ENCODE measurements at places on chromosomes 2 and 18.

GRCh38 chr2:216188956-216189355, 79.8 kb downstream of the XRCC5 start:
- peak; percentile 63 for DNase-seq

GRCh38 chr18:34794348-34794747, 84.2 kb downstream of the DTNA start:
- no peak for DNase-seq

- peak; percentile 36 for DNase-seq
Measured at GRCh38 chr2:229133155-229133772, 137.8 kb downstream of the PID1 start.

- DNase-seq: peak; percentile 85
Measured at GRCh38 chr18:43780782-43781340, 503.6 kb upstream of the SYT4 start.

- peak; percentile 34 for DNase-seq
Measured at GRCh38 chr2:43127208-43127940, 99.0 kb downstream of the ZFP36L2 start.

- no peak for DNase-seq
Measured at GRCh38 chr18:74500372-74500771, 4.2 kb downstream of the CNDP2 start.

DNA sequence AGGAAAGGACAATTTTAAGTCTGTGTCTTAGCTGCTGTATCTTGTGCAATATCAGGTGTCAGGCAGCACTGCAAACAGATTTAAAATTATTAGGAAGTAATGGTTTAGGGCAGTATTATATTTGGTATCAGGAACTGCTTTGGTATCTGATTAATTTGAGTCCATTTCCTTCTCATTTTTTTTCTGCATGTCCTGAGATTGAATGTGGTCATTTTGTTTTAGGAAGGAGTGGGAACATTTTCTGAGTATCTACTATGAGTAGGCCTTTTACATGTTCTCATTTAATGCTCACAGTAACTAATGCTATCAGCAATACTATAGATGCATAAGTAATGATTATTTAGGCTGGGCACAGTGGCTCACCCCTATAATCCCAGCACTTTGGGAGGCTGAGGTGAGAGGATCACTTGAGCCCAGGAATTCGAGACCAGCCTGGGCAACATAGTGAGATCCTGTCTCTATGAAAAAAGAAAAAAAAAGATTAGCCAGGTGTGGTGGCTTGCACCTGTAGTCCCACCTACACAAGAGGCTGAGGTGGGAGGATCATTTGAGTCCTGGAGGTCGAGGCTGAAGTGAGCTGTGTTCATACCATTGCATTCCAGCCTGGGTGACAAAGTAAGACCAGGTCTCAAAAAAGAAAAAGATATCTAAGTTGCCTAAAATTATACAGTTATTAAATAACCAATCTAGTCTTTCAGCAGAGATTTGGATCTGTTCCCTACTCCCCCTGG, 4.7 kb downstream of the FMNL2 start:
- DNase-seq: no peak

DNA sequence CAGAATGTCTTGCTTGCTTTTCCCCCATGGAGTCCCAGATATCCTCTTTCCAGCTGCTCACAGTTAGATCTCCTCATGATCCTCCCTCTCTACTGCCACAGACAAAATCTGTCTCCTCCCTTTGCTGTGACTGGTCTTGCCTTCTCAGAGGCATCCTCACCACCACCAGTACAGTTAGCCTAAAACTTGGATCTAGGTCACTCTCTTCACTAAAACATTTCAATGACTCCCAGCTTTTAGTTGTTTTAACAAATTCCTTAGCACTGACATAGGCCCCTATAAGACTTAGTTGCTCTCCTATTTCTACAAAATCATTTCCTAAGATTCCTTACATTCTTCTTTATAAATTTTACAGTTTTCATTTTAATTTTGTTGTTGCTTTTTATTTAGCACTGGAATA, 734.2 kb upstream of the CHAC2 start:
- peak; percentile 88 for DNase-seq

DNA sequence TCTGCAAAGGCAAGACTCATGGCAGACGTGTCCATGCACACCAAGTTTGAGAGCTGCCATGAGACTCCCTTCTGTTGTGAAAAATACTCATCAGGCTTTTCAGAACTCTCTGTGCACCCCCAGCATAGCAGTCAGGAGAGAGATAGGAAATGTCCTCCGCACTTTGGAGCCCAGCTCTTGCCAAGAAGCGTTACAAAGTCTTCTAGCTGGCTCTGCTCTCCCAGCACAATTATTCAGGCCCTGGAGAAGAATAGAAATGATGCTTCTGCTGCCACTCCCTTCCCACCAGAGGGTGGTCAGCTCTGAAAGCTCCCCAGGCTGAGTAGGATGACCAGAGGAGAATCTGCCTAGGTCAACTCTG, 594.4 kb upstream of the ID2 start:
- DNase-seq: peak; percentile 75

GRCh38 chr18:69787825-69788547, 159.7 kb downstream of the CD226 start:
- DNase-seq: peak; percentile 44

DNA sequence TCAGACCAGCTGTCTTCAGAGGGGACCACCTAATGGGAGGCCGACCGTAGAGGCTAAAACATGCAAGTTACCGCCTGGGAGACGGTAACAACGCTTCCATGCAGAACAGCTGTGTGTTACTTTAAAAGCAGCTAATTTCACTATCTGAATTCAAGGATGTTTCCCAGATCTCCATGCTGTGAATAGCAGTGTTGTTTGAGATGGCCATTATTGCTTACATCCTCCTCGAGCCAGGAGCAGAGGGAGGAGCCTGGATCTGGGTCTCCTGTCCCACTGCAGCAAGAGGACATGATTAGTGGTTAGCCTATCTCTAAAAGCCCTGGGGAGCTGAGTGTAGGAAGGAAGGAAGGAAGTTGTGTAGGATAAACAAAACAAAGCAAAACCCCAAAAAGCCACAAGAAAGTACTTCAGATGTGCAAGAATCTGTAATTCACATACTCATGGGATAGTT, 50.9 kb downstream of the ACTR2 start:
- peak; percentile 32 for DNase-seq

DNA sequence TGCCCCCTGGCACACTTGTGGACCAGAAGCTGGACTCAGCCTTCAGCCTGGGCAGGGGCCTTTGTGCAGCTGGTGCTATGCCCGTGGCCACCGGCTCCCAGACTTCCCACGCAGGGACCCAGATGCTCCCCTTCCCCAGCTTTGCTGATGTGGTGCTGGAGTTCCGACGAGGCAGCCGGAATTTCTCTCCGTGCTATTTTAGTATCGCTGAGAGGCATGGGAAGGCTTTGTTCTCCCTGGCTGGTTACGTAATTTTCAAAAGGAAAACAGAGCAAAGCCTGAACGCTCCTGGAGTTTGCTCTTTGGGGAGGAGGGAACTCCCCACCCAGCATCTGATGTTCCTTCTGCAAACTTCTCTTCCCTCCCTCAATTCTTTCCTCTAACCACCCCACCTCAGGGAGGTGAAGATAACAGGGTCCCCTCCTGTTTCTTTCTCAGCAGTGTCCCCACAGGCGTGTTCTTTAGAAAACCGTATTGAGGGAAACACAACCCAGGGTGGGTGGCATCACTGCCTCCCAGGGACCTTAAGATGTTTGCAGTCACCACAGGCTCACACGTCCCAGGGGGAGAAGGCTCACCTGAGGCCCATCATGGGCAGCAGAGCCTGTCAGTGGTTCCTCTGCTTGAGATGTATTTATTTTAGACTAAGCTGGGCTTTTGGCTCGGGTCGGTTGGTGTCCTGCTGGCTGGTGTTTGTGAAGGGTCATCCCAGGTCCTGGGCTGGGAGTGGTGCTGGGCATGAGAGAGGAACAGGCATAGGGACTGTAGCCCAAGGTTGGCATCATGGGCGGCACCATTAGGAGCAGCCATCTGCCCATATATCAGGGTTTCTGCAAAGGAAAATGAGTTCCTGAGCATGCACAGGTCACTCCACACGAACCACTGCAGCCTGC, 95.0 kb downstream of the MAPK4 start:
- DNase-seq: no peak

DNA sequence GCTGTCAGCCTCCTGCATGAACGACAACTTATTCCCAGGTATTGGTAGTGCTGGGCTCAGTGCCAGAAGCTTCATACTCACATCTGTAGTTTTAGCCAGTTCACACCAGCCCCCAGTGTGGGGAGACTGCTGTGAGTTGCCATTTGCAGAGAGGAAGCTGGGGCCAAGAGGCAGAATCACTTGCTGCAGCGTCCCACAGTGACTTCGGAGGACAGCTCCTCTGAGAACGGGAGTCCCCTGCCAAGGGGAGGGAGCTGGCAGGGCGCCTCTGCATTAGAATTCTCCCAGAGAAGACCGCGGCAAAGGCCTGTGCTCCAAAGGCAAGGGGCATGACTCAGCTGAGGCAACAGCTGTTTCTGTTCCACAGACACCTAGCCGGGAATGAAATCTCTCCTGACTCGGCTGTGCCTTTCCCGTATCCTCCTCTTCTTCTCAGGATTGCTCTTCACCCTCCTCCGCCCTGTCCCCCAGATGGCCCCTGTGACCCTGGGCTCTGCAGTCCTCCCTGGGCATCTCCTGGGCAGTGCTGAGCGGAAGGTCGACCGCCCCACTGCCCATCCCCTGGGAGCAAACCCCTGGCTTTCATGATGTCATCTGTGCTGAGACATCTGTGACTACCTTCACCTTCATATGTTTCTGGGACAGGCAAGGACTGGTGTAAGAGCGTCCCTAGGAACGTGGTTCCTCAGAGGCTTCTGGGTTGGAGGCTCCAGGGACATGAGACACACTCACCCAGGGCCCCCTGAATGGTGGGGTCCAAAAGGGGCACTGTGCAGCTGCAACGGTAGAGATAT, 18.0 kb downstream of the MAL start:
- peak; percentile 66 for DNase-seq

DNA sequence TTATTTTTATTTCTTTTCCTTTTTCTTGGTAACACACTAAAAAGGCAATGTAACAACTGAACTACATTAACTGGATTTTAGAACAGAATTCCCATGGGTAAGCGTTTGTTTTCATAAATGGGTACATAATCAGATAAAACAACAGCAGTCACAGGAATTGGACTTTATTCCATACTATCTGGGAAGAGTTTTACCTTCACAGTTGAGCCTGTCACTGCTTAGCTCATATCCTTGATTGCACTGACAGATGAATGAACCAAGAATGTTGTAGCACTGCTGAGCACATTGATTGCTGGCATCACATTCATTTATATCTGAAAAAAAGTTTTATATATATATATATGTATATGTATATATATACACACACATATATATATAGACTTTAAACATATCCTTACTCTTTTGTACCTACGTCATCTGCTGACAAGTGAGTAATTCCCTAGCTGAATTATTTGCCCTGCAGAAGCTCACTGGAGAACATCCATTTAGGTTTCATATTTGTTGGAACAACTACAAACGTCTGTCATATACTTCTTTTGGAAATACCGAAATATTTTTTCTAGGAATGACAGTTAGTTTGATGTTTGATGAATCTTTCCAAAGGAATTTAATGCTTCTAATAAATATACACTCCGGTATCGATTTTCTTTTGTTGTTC, 47.0 kb downstream of the EFEMP1 start:
- no peak for DNase-seq

DNA sequence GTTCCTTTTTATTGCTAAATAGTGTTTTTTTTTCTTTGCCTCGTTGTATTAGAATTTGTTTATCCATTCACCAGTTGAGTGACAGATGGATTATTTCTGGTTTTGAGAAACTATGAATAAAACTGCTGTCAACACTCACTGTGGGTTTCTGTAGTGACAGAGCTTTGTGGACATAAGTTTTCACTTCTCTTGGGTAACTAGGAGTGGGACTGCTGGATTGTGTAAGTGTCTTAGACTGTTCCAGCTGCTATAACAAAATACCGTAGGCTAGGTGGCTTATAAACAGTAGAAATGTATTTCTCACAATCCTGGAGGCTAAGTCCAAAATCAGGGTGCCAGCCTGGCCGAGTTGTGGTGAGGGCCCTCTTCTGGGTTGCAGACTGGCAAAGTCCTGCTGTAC, 71.9 kb downstream of the TNFRSF11A start:
- no peak for DNase-seq

DNA sequence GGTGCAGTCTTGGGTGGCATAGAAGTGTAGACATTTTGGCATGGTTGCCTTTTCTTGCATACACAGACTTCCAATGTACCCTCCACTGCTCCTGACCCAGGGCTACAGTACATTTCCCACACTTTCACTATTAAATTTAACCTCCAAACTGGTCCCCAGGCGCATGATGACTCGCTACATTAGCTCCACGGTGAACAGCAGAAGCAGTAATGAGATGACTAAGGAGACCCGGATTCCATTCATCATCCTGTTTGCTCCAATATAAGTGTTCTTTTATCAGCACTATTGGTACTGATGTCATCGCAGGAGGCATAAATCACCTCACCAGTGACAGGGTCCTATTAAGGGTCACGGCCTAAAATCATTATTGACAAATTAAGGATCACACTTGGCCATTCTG, 316.5 kb downstream of the EN1 start:
- peak; percentile 2 for DNase-seq

- DNase-seq: no peak
Measured at GRCh38 chr18:76052227-76052595, 442.8 kb downstream of the ZNF516 start.

GRCh38 chr2:38076710-38077430, 919 bp upstream of the CYP1B1 start:
- DNase-seq: peak; percentile 88

- DNase-seq: no peak
Measured at GRCh38 chr2:156787517-156787916, 351.3 kb downstream of the GPD2 start.

- DNase-seq: no peak
Measured at GRCh38 chr18:6476190-6476589, 61.5 kb upstream of the L3MBTL4 start.

- no peak for DNase-seq
Measured at GRCh38 chr2:207281436-207281835, 115.7 kb upstream of the KLF7 start.

GRCh38 chr2:238563551-238563950, 136.8 kb downstream of the ASB1 start:
- no peak for DNase-seq

GRCh38 chr2:156672556-156673332, 236.6 kb downstream of the GPD2 start:
- DNase-seq: no peak

GRCh38 chr2:58698620-58699019, 457.5 kb upstream of the FANCL start:
- DNase-seq: no peak
